ENCODE measurements at places on chromosomes 13 and 19.

DNA sequence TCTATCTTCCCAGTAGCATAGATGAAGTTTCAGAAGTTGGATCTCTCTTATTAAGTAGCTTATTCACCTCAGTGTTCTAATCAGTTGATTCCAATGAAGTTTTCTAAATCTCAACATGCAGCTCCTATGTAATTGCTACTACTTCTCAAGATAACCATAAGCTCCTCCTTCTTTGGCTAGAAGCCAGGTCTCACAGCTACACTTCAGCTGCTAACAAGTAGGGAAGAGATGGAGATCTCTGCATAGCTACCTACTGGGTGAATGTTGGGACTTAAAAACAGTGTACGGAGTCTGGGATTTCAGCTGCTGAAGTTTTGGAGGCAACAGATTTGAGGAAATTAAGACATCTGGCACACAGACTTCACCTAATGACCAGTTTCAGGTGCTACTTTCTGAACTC is 661.0 kb downstream of the SLITRK1 start:
- DNase-seq: no peak

DNA sequence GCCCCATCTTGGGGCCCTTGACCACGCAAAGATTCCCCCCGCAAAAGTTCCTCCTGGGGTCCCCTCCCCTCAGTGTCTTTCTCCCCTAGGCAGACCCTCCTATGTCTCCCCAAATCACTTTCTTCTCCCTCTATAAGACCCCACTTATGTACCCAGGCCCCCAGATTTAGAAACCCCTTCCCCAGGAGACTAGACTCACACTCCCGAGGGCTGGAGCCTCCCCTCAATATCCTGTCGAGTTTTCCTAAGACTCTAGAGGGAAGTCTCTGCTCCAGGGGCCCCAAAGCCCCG is 1.4 kb downstream of the SLC1A5 start:
- DNase-seq: no peak

GRCh38 chr19:6214881-6215541 is 64.8 kb downstream of the MLLT1 start:
- no peak for DNase-seq

DNA sequence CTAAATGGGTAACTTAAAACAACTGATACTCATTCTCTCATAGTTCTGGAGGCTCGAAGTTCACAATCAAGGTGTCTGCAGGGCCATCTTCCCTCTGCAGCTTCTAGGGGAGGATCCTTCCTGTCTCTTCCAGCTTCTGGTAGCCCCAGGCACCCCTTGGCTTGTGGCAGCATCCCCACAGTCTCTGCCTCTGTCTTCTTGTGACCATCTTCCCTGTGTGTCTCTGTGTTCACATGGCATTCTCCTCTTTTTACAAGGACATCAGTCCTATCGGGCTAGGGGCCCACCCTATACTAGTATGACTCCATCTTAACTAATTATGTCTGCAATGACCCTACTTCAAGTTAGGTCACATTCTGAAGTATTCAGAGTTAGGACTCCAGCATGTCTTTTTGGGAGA is 73.5 kb downstream of the ANKRD10 start:
- no peak for DNase-seq

- DNase-seq: no peak
Measured at GRCh38 chr19:17873786-17874757, 2.3 kb downstream of the SLC5A5 start.

GRCh38 chr13:114065141-114065925 is 67.1 kb downstream of the RASA3 start:
- DNase-seq: peak; percentile 90

GRCh38 chr13:60654415-60654814 is 257.4 kb downstream of the TDRD3 start:
- no peak for DNase-seq

GRCh38 chr19:55079400-55080038 is 3.9 kb downstream of the EPS8L1 start:
- no peak for DNase-seq

DNA sequence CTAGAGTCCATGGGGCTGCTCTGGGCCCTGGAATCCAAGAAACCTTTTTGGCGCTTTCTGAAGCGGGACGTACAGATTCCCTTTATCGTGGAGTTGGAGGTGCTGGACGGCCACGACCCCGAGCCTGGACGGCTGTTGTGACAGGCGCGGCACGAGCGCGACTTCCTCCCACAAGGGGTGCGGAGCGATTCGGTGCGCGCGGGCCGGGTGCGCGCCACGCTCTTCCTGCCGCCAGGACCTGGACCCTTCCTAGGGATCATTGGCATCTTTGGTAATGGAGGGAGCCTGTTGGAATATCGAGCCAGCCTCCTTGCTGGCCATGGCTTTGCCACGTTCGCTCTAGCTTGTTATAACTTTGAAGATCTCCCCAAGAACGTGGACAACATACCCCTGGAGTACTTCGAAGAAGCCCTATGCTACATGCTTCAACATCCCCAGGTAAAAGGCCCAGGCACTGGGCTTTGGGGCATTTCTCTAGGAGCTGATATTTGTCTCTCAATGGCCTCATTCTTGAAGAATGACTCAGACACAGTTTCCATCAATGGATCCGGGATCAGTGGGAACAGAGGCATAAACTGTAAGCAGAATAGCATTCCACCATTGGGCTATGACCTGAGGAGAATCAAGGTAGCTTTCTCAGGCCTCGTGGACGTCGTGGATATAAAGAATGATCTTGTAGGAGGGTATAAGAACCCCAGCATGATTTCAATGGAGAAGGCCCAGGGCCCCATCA is 3.5 kb upstream of the ZFP82 start:
- no peak for DNase-seq

GRCh38 chr13:67833564-67833963 is 603.4 kb upstream of the PCDH9 start:
- DNase-seq: no peak

GRCh38 chr19:51820831-51821446 is 26.0 kb downstream of the FPR3 start:
- DNase-seq: no peak

DNA sequence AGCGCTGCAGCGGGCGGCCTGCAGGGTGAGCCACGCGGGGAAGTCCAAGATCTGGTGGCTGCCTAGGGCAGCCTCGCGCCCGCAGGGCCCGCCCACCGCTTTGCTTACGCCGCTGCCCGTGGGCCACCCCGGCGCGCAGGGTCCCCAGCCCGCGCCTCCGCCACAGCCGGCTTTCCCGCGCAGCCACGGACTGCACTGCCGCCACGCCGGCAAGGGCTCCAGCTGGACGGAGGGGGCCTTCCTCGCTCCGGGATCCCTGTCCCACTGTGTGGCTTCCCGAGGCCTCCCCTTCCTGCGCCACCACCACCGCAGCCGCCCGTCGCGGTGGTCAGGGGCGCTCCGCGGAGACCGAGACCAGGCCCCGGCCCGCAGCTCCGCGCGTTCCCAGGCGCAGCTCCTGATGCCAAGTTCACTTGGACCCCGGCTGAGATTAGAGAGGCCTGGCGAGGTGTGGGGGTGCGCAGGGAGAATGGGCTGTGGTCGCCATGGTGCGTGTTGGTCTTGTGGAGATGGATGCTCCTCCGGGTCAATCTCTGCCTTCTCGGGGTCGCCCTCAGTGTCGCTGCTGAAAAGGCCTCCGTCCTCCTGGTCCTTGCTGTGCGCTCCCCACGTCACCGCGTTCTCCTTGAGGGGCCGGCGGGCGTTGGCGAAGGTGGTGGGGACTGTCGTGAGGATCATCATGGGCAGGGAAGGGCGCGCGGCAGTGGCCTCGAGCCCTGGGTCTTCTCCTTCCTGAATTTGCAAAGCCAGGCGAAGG is 17.9 kb upstream of the RNF17 start:
- no peak for DNase-seq

DNA sequence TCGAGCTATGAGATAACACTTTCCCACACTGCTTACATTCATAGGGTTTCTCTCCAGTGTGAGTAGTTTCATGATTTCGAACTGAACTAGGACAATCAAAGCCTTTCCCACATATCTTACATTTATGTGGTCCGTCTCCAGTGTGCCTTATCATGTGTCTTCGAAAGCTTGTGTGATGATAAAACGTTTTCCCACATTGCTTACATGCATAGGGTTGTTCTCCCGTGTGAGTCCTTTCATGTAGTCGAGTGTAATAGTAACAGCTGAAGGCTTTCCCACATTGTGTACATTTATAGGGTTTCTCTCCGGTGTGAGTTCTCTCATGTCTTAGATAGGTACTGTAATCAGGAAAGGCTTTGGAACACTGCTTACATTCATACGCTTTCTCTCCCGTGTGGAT is 16.3 kb downstream of the ZNF823 start:
- no peak for DNase-seq

DNA sequence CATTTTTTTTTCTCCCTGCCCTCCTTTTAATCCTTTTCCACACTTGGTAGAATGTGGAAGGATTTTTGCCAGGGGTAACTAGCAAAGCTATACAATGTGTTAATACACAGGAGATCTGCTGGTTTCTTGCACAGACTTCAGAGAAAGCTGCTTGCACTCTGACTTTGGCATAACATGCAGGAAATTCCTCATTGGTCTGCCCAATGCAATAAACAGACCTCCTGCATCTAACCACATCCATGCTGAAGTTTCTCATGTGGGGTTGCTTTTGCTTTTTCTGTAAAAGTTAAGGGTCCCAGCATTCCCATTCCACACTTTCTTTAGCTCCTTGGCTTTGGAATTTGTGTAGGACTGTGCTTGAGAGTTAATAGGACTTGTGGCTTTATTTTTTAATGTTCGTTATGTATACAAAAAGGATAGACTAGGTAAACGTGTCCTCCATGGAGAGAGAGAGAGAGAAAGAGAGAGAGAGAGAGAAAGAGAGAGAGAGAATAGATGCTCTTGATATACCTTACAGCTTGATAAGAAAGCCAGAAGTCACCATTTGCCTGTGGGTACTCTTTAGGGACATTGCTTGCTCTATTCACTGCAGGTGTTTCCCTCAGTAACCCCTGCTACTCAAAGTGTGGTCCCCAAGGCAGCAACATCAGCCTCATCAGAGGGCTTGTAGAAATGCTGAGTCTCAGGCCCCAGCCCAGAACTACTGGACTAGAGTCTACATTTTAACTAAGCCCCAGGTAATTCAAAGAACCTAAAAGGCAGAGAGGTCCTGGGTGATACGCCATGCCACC is 170.5 kb downstream of the SHISA2 start:
- no peak for DNase-seq

GRCh38 chr19:29495901-29496441 is 29.8 kb upstream of the VSTM2B start:
- no peak for DNase-seq

GRCh38 chr13:26168237-26168814 is 53.8 kb downstream of the RNF6 start:
- DNase-seq: no peak
